ENCODE measurements at places on chromosomes 5 and 9.

- peak; percentile 37 for DNase-seq
These were observed 48.1 kb downstream of the POC5 start for GRCh38 chr5:75668977-75669689.

DNA sequence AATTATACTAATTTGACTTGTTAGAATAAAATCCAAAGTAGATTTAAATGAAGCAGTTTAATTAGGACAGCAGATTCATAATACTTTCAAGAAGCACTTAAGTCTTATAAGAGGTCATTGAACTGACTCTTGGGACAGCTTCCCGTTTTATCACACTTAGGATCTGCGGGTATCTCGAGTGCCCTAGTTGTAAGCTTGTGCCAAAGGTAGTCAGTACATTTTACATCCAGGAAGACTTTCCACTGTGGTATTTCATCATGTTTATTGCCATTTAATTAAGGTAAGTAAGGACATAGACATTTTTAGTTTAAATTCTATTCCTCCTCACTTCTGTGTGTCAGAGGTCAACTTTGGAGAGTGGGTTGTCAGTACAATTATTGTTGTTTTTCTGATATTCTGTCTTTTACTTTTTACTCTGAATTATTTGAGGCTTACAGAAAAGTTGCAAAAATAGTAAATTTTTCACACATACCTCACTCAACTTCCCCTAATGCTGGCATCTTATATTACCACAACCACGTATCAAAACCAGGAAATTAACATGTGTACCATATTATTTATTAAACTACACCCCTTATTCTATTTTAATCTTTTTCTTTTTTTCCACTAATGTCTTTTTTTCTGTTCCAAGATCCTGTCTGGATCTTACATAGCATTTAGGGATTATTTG, 7.5 kb upstream of the ZNF367 start:
- DNase-seq, result no peak

DNA sequence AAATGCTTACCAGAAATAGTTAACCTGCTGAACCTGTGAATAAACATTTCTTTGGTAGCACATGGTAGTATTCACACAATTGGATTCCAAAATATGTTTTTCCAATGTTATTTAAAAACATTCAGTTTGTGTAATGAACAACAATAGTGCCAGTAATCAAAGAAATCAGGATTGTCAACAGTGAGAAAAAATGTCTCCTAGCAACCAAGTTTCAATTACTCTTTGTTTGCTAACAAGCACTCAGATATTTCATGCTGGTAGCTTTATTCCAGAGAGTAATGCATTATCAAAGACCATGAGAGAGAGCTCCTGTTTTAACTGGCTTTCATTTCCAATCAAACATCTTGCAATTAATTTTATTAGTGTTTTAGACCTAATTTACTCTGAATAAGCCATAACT, 768.1 kb upstream of the GRAMD2B start:
- DNase-seq, result no peak

DNA sequence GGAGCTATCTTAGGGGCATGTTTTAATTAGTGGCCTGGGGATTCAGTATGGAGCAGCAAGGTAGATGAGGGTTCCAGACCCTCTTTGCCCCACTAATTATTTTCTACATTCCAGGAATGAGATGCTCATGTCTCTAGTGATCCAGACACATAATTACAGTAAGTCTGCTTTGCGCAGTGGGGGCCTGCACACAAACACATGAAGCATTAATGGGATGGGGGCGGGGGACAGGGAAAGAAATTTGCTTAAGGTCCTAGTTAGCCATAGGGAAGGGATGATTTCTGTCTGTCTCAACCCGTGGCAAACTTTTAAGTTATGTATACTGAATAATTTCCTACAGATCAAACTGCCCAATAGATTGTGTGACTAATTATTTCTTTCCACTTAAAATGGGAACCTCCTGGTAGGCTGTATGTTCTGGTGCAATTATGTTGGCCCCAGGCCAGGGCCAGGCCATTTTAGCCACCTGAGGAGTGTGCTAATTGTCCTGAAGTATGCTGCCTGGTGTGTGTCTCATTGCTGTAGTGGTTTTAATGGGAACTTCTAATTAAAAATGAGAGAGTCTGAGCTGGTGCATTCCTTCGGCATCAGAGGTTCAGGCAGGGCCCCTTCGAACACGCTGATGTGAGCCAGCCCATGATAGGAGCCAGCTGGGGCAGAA, 134.4 kb downstream of the PTTG1 start:
- no peak for DNase-seq

DNA sequence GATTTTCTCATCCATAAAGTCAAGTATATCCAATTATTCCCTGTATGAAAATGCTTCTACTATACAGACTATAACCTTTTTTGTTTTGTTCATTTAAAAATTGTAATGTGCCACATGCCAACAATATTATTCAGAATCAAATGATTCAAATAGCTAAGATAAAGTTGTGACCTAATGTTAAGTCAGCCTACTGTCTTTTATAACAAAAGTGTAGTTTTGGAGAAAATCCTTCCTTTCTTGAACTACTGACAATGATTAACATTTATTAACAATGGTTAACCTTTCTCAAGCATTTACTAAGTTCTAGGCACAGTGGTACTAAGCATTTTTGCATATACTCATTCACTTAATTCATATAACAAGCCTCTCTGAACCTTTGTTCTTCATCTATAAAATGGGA, 25.0 kb downstream of the CSF2 start:
- no peak for DNase-seq

DNA sequence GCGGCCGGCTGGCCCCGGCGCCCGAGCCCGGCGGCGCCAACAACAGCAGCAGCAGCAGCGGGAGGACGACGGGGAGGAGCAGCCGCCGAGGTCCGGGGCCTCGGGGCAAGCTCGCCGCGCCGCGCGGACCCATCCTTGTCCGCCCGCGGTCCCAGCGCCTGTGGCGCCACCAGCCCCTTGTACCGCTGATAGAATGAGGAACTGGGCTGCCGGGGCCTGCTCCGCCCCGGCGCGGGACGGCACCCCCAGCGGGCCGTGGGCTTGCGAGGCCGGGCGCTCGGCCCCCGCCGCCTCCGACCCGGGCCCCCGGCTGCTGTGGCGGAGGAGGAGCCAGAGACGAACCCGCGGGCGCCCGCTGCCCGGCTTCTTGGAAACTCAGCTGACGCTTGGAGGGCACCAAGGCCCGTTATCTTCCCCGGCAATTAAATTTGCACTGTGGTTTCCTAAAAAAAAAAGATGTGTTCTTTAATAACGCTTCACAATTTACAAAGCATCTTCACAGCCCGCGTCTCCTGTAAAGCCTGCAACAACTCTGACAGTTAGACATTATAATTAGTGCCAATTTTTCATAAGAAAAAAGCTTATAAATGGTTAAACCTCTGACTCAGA, at the start of gene ARSB:
TSS of gene ARSB (minus strand) at position 195 of the 609 bp plus-strand sequence. CDS start at position 133, 62 bp downstream.
- DNase-seq, result peak; percentile 39

DNA sequence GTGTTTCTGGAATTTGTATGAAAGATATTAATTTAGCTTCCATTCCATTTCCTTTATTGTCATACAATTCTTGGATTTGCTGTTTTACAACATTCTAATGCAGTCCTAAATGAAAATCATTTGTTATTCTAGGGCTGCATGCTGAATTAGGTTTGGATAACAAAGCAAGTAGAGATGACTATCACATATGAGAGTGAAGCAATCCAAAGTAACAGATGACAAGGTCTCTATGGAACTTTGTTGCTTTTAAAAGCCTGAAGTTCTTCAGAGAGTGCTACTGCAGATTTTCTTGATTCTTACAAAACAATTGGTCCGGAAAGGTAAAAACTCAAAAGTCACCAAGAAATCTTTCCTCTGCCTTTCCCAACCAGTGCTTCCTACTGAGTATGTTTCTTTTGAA, 56.9 kb upstream of the VCAN start:
- DNase-seq, result no peak

- no peak for DNase-seq
These were observed 7.1 kb downstream of the ZDHHC21 start for GRCh38 chr9:14686168-14686567.

GRCh38 chr5:92505925-92506324, 1075.1 kb downstream of the NR2F1-AS1 start:
- no peak for DNase-seq

GRCh38 chr9:36676778-36677485, 104.2 kb downstream of the MELK start:
- DNase-seq, result no peak

- no peak for DNase-seq
These were observed 114.5 kb downstream of the COL5A1 start for GRCh38 chr9:134756098-134756497.

- no peak for DNase-seq
These were observed 174.3 kb downstream of the CDH9 start for GRCh38 chr5:26864061-26864460.

GRCh38 chr5:100161868-100162267, 373.3 kb upstream of the FAM174A start:
- DNase-seq, result no peak

- DNase-seq, result no peak
These were observed 112.3 kb upstream of the FCN2 start for GRCh38 chr9:134768332-134768708.

- no peak for DNase-seq
These were observed 135.2 kb downstream of the PCSK1 start for GRCh38 chr5:96297867-96298266.

GRCh38 chr9:34744295-34745221, 34.6 kb upstream of the CCL21 start:
- no peak for DNase-seq

- DNase-seq, result no peak
These were observed 10.6 kb upstream of the NDUFS4 start for GRCh38 chr5:53549792-53550191.

- DNase-seq, result no peak
These were observed 287.4 kb upstream of the ACTBL2 start for GRCh38 chr5:57770039-57770438.

Measured in activated T-helper 1 cell treated with anti-CD3 and anti-CD28 coated beads, Interleukin-12 subunit alpha, Interleukin-12 subunit beta, Interleukin-2, Interleukin-4 antibody, amounts not matched to agents 30 ng/mL and 10 ng/mL and 1 ng/mL, durations not matched to agents 14 hours and 24 hours and 36 hours (primary cell).